T-helper 17 cell (primary cell): ENCODE measurements at places on chromosomes 2 and 18. TPM values are rescaled to one million over a fixed set of nuclear protein-coding genes. Genes with fewer than 3 reads are reported as not detected.

DNA sequence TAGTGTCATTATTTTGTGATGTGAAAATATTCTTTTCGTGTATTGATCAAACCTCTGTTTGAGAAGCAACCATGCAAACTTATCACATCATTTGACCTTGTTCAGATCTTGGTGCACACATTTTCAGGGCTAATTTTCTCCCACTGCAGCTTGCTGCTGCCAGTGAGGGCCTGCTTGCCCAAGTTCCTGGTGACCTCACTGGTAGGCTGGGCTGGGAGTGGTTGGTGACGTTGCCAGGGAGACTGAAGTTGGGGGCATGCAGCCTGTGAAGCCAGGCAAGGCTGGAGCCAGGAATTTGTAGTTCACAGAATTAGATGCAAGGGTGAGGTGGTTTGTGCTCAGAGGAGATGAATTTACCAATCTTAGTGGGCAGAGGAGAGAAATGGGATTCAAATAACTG, 38.5 kb downstream of the PARD3B start:
- H3K27ac ChIP-seq = no peak overlapping the region
- H3K4me3 ChIP-seq = no peak overlapping the region
- no peaks in the 10 kb centered on the region for H3K4me1 ChIP-seq

DNA sequence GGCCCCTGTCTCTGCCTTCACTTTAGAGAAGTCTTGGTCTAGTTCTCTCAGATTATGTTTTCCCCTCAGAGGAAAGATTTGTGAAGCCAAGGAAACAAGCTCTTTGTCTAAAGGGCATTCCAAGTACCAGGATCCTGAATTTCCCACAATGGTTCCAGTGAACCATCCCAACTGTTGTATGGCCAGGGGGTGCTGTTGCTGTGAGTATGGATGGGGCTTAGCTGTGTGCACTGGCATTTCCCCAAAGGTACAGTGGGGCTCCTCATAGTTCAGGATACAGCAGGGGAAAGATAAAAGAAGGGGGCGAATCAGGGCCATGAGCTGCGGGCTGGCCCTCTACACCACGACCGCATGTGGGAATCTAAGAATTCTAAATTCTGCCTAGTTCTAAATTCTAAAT, 1154.0 kb upstream of the FANCL start:
- no peaks in the 10 kb centered on the region for H3K27me3 ChIP-seq
- no peak overlapping the region for H3K27ac ChIP-seq
- no peak for DNase-seq
- H3K36me3 ChIP-seq = no peaks in the 10 kb centered on the region

Gene GTF2A1L
- total RNA-seq = not detected

DNA sequence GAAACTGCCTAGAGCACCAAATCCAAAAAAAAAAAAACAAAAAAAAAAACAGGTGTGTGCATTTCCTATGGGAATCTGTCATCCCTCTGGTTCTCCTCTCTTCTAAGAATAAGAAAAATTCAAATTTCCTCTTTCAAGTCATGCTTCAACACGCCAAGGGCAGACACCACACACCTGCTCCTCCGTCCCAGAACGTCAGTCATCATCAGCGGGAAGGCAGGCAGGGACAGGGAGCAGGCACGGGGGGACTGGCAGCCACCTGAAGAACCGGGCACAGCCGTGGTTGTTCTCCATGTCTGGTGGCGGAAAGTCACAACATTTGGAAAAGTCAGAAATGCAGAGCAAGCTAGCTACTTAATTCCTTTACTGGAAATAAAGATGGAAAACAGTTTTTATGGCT, 214.8 kb downstream of the IKZF2 start:
- H3K27ac ChIP-seq = no peak overlapping the region
- DNase-seq = no peak
- H3K4me1 ChIP-seq = no peaks in the 10 kb centered on the region
- no peak overlapping the region for H3K4me3 ChIP-seq
- no peaks in the 10 kb centered on the region for H3K36me3 ChIP-seq
- no peaks in the 10 kb centered on the region for H3K27me3 ChIP-seq

Gene FAM228B
- total RNA-seq = 10.7 TPM
